ENCODE measurements at places on chromosomes 11 and 22.

GRCh38 chr11:125365196-125365931, 130.7 kb downstream of the FEZ1 start:
- H3K4me1 ChIP-seq, result no peaks in the 10 kb centered on the region
- no peak for DNase-seq
- H3K27ac ChIP-seq, result no peak overlapping the region

GRCh38 chr11:17506314-17506713, 29.7 kb upstream of the ABCC8 start:
- H3K4me3 ChIP-seq, result no peak overlapping the region
- peaks cover 12% of the 10 kb centered on the region for H3K27me3 ChIP-seq
- no peak for DNase-seq
- H3K36me3 ChIP-seq, result no peaks in the 10 kb centered on the region
- H3K27ac ChIP-seq, result no peak overlapping the region

DNA sequence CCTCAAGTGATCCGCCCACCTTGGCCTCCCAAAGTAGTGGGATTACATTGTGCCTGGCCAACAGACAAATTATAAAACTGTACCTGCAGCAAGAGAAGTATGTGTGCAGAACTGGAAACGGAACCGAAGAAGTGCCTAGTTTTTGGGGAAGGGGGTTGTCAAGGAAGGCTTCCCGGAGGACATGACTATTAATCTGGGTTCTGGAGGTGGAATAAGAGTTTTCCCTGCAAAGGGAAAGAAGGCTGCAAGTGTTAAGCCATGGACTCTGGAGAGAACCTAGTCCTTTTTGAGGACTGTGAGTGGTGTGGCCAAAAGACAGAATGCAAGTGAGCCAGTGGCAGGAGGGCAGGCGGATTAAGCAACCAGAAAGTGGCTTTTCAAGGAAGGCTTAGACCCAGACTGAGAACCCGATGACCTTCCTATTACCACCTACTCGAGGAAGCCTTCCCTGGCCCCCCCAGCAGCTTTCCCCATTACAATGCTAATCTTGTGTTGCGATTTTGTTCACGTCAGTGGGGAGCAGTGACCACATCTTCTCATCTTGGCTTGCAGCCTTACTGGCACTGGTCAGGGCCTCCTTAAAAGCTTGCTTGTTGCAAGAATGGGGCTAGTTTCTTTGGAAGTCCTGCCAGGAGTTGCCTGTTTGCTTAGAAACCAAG, 5.7 kb upstream of the SEPTIN3 start:
- H3K27me3 ChIP-seq, result peaks cover 6% of the 10 kb centered on the region
- no peaks in the 10 kb centered on the region for H3K36me3 ChIP-seq
- no peak for DNase-seq
- H3K27ac ChIP-seq, result no peak overlapping the region

- peaks cover 24% of the 10 kb centered on the region for H3K4me1 ChIP-seq
- no peaks in the 10 kb centered on the region for H3K36me3 ChIP-seq
- H3K27me3 ChIP-seq, result peaks cover 32% of the 10 kb centered on the region
- H3K27ac ChIP-seq, result no peak overlapping the region
These were observed 1.2 kb upstream of the ASCL2 start for GRCh38 chr11:2271327-2272227.

DNA sequence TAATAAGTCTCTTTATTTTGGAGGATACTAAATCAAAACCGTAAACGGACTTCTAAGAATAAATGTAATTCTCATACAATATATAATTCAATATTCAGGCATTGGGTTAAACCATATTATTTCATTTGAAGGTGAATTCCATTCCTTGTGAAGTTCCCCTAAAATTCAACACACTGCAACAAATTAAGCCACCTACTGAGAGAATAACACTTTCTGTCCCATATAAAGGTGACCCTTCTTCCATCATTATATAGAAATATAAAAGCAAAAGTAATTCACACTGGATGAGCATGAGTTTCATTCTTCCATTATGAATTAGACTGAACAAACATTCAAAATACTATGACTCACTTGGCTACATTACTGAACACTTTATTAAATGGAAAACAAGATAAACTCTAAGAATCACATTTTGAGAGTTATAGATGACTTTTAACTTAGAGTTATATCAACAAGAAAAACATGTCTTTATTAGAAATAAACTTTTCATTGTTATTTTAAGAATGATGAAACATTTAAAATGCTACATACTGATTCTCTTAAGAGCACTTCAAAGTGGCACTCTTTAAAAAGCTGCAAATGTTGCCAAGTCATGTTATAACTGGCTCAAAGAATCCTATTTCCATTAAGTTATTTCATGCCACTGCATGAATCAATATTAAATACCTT, 2.8 kb downstream of the SESN3 start:
- H3K4me1 ChIP-seq, result peaks cover 50% of the 10 kb centered on the region
- H3K4me3 ChIP-seq, result peak overlapping the region; percentile 46
- no peaks in the 10 kb centered on the region for H3K27me3 ChIP-seq
- no peak for DNase-seq
- H3K27ac ChIP-seq, result no peak overlapping the region
- H3K36me3 ChIP-seq, result peaks cover 20% of the 10 kb centered on the region

GRCh38 chr11:69638941-69639681, 1.8 kb upstream of the CCND1 start:
- H3K27ac ChIP-seq, result no peak overlapping the region
- peaks cover 54% of the 10 kb centered on the region for H3K27me3 ChIP-seq
- H3K4me3 ChIP-seq, result peak overlapping the region; percentile 8
- no peak for DNase-seq

- peak overlapping the region; percentile 98 for H3K27ac ChIP-seq
- H3K4me1 ChIP-seq, result peaks cover 54% of the 10 kb centered on the region
- peaks cover 54% of the 10 kb centered on the region for H3K36me3 ChIP-seq
- H3K27me3 ChIP-seq, result no peaks in the 10 kb centered on the region
- H3K4me3 ChIP-seq, result peak overlapping the region; percentile 86
- DNase-seq, result peak; percentile 54
These were observed 1.1 kb downstream of the EIF4G2 start for GRCh38 chr11:10807493-10808234.

- H3K4me3 ChIP-seq, result no peak overlapping the region
- no peaks in the 10 kb centered on the region for H3K36me3 ChIP-seq
- no peaks in the 10 kb centered on the region for H3K27me3 ChIP-seq
- no peaks in the 10 kb centered on the region for H3K4me1 ChIP-seq
These were observed 53.5 kb upstream of the EIF3M start for GRCh38 chr11:32529994-32530588.

- no peak overlapping the region for H3K4me3 ChIP-seq
- H3K27me3 ChIP-seq, result no peaks in the 10 kb centered on the region
- DNase-seq, result no peak
- H3K4me1 ChIP-seq, result no peaks in the 10 kb centered on the region
- peaks cover 40% of the 10 kb centered on the region for H3K36me3 ChIP-seq
- H3K27ac ChIP-seq, result peak overlapping the region; percentile 44
These were observed 17.9 kb downstream of the NADSYN1 start for GRCh38 chr11:71470946-71471345.

GRCh38 chr11:19970944-19971343, 189.3 kb downstream of the DBX1 start:
- H3K27ac ChIP-seq, result no peak overlapping the region
- no peak for DNase-seq
- H3K4me1 ChIP-seq, result peaks cover 11% of the 10 kb centered on the region
- H3K27me3 ChIP-seq, result peaks cover 7% of the 10 kb centered on the region

DNA sequence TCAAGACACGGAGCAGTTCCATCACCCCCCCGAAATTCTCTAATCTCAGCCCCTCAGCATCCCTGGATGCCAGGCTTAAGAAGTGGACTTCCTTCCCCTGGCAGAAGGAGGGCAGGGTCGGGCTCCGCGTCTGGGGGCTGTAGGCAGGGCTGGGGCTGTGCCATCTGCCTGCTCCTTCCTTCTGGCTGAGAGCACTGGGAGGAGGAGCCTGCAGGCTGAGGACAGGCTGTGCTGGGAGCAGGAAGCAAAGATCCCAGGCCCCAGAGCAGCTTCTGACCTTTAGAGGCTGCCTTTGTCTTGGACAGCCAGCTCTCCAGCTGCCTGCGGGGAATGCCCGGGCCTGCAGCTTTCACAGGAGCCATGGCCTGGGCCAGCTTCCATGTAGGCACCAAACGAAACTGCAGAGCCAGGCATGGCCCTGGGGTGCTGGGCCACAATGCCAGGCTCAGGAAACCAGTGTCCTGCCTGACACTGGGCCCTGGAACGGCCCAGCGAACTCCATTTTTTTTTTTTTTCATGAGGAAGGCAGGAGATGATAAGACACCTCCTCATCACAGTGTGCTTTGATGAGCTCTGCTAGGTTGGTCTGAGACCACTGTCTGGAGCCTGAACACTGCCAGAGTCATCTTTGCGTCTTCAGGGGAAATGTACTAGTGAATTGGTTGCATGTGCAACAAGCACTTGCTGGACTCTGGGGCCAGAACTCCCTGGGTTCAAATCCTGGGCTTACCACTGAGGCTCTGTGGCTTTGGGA, 67.9 kb downstream of the MCM5 start:
- H3K4me3 ChIP-seq, result no peak overlapping the region
- H3K36me3 ChIP-seq, result peaks cover 24% of the 10 kb centered on the region
- no peak for DNase-seq

- H3K27me3 ChIP-seq, result no peaks in the 10 kb centered on the region
- no peak overlapping the region for H3K4me3 ChIP-seq
- peaks cover 29% of the 10 kb centered on the region for H3K36me3 ChIP-seq
These were observed 31.7 kb downstream of the POLR3H start for GRCh38 chr22:41512421-41513194.

DNA sequence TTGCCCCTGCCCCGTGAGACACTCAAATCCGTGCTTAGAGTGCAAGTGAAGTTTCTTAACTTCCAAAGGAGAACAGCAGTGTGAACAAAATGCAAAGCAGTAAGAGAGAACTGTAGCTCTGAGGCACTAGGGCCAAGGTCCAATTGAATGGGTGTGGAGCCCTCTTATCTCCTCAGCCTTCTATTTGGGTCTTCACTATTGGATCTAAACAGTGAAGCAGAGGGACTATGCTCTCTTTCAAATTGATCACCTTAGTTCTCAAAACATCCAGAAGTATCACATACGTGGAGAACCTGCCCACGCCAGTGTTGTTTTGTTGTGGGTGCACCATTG, 49.6 kb downstream of the C22orf31 start:
- peaks cover 3% of the 10 kb centered on the region for H3K36me3 ChIP-seq
- peaks cover 13% of the 10 kb centered on the region for H3K27me3 ChIP-seq
- DNase-seq, result no peak
- H3K4me3 ChIP-seq, result no peak overlapping the region

DNA sequence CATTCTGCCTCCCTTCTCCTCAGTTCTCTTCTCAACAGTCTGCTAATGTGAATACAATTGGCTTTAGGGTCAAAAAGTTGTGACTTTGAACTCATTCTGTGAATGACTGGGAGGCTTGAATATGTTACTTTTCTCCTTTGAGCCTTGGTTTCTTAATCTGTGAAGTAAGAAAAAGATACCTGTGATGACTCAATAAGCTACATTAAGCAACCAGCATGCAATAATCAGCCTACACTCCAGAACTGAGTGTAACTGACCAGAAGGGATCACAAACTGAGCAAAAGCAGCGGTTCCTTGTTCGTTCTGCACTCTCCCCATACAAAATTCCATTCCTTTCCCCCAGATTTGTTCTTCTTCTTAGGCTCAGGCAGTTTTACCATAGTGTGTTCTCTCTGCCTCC, 23.4 kb downstream of the ZNF202 start:
- H3K36me3 ChIP-seq, result peaks cover 1% of the 10 kb centered on the region
- no peak for DNase-seq
- no peak overlapping the region for H3K27ac ChIP-seq
- H3K27me3 ChIP-seq, result peaks cover 22% of the 10 kb centered on the region
- no peak overlapping the region for H3K4me3 ChIP-seq

GRCh38 chr11:70072861-70073755, 5.0 kb upstream of the ANO1 start:
- H3K4me1 ChIP-seq, result no peaks in the 10 kb centered on the region
- H3K4me3 ChIP-seq, result no peak overlapping the region
- peaks cover 55% of the 10 kb centered on the region for H3K27me3 ChIP-seq
- no peak overlapping the region for H3K27ac ChIP-seq

Data from activated CD8-positive, alpha-beta T cell treated with anti-CD3 and anti-CD28 coated beads, Interleukin-2, amount 10 ng/mL, durations not matched to agents 7 days and 5 days (primary cell).